ENCODE measurements at places on chromosomes 16 and 17.

GRCh38 chr17:31415004-31415454, 23.6 kb downstream of the RAB11FIP4 start:
- DNase-seq, result no peak

DNA sequence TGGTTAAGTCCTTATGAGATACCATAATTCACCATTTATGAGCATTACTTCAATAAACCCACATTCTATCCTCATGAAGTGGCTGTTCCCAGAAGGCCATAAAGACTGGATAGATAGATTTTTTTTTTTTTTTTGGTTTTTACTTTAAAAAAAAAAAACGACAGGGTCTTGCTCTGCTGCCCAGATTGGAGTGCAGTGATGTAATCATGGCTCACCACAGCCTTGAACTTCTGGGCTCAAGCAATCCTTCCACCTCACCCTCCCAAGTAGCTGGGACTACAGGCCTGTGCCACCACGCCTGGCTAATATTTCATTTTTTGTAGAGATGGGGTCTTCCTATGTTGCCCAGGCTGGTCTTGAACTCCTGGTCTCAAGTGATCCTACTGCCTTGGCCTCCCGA, 102.3 kb downstream of the XYLT1 start:
- no peak for DNase-seq

DNA sequence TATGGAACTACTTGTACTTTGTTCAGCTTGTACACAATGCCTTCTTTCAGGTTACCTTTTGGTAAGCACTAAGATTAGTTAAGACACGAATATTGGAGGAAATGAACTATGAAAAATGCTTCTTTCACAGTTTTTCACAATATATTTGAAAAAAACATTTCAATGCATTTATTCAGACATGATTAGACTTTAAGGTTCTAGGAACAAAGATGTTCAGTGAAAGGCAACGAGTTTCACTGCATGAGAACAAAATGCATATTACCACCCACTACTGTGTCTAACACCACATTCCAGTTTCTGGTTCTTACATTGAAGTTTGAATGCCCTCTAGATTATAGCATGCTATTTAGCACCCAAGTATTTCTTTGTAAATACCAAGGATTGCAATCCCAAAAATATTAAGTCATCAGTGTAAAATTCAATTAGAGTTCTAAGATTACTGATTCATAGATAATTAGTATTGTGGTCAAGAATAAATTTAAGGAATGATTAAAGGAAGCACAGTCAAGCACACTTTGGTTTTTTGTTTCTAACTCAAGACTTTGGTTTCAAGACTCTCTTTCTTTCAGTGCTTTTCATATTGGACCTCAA, 261.7 kb downstream of the CEP112 start:
- DNase-seq, result no peak

DNA sequence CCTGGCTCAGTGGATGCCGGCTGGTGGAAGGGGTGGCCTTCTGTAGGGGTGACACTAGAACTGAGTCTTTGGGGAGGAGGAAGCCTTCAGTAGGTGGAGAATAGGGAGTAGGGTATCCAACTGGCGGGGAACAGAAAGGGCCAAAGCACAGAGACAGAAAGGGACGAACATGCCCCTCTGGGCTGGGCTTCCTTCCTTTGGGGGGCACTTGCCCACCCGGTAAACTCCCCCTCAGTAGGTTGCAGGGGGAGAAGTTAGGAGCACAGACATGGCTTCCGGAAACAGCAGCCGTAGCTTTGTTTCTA, 774 bp downstream of the ENGASE start:
- no peak for DNase-seq

DNA sequence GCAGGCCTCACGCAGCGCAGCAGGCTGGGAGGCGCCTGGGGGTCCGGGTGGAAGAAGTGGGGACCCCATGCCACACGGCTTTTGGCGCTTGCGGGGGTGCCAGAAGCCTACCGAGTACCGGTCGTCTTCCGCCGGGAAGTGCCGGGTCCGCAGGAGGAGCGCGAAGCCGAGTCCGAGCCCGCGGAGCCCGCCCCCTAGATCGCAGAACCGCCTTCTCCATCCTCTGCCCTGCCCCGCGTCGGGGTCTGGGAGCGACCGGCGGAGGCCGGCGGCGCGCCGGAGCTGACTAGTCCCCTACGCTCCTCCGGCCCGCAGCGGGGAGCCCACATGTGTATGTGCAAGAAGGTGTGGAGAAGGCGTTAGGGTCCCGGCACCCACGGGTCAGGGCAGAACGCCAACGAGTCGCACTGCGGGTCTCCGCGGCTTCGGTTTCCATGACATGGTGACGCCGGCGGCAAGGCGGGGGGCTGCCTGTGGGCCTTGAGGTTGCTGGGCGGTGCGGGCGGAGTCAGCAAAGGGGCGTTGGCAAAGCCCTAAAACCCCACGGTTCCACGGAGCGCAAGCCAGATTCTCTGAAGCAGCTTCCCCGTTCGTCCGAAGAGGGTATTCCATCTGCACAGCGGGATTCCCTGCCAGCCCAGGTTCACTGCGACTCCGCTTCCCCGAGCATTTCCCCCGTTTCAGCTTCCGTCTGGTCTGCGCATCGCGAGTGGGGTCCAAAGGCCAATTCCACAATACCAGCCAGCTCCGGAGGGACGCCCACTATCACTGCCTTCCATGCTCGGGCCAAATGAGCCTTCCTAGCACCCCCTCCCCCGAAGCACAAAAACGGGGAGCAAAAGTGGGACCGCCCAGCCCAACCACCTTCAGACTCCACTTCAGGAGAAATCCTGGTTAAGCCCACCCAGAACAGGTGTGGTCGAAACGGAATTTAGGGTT, 2.3 kb upstream of the LHX1 start:
- DNase-seq, result no peak

- no peak for DNase-seq
Observed at GRCh38 chr17:67577429-67578141, 140.2 kb upstream of the NOL11 start.

DNA sequence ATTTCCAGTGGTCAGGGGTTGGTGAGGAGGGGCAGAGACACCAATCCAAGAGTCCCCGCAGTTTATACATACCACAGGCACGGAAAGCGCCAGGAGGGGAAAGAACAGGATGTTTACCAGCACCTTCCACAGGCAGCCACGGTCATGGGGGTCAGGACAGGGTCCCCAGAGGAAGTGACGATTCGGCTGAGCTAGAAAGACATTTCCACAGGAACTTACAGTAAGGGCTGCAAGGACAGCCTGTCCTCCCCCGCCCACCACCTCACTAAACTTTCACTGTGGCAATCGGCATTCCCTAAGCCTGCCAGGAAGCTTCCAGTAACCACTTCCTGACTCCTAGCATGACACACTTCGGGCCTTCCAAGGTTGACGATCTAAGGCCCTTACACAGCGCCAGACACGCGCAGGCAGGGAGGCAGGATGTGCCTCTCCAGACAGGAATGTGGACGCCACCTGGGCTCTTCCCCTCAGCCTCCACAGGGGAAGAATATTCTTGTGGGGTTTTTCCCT, 1.2 kb upstream of the MT2A start:
- DNase-seq, result peak; percentile 99

DNA sequence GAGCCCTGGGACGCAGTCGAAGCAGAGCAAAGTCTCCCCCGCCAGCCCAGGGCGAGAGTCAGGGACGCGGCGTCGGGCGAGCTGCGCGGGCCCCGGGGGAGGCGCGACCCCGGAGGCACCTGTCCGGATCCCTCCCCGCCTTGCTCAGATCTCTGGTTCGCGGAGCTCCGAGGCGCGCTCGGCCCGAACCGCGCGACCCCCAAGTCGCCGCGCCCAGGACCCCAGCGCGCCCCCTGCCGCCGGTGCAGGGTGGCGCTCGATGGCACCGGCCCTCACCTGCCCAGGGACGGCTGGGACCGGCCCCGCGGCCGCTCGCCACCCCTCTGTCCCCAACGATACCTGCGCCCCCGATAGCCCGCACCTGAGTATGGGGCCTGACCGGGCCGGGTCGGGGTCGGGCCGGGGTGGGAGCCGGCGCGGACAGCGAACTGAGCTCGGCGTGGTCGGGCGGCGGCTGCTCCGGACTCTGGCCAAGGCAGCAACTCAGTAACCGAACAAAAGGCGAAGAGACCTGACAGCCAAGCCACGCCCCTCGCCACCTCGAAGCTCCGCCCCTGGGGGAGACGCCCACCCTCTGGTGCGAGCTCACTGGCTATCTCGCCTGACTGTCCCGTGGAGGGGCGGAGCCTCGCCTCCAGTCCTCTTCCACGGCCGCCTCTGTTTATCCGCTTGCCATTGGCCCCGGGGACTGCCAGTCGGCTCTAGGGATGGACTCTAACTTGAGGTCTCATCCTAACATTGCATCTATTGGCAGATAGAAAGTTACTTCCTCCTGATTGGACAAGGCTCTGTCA, at the start of gene JUP:
Gene JUP, minus strand, starts transcription at position 485 of the 794 bp plus-strand sequence. CDS start 14,857 bp downstream, outside the sequence.
- DNase-seq, result peak; percentile 100

- DNase-seq, result no peak
Observed at GRCh38 chr17:82653651-82654528, 5.6 kb upstream of the WDR45B start.

DNA sequence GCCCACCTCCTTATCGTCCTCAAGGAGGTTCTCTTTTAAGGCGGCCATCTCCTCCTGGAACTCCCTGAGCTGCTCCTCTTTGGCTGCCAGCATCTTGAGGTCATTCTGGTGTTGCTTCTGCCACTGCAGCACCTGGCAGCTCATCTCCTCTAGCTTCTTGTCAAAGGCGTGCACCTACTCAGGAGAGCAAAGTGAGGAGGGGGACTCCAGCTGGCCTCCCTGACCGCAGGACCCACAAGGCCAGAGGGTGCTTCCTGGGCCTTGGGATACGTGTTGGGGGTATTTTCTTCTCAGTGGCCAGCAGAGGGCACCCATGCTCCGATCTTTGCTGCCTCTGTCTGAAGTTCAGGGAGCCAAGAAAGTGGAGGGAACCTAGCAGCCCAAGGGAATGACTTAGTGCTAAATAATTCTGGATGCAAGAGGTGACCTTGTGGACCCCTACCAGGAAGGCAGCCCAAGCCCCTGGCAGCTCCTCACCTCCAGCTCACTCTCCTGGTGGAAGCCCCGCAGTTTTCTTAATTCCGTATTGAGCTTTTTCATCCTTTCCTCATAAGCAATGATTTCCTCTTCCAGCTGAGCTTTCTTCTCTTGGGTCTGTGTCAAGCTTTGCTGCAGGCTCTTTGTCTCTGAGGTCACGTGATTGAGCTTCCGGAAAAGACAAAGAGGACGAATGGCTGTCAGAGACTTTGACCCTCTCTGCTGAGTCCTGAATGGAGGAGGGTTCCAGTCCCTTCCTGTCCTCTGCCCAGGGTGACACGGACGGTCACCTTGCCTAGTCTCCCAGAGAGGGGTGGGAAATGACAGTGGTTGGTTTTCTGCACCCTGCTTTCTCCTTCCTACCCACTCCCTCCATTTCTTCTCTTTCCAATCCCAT, 31.4 kb downstream of the DHX38 start:
- peak; percentile 51 for DNase-seq

GRCh38 chr16:19532601-19533000, 8.9 kb downstream of the CCP110 start:
- no peak for DNase-seq

DNA sequence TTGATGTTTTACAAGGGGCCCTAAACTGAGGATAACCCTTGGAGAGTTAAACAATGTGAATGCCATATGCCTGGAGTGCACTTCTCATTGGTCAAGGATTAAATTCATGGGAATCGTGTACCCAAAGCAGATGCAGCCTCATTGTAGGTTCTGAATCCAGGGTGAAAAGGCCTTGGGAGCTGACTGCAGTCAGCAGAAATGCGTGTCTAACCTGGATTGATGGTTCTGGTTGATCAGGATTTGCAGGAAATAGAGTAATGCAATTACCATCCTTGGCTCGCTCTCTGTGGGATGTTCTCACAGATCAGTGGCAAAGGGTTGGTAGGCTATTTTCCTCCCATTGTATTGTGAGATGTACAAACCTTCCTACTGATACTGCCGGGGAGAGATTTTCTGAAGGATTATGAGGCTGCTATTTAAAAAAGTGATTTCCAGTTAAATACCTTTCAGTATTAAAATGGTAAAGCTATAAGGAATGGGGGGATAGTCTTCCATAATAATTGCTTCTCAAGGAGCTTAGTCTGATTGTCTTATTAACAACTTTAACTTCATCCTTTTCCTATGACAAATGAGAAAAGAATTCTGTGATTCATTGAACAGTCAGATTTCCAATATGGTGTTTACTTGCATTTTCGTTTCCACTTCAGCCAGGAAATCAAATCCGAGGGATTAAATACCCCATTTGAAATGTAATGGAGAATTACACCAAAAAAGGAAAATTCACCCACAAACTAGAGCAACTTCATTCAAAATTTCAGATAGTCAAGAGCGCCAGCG, 1028.1 kb upstream of the EEF2KMT start:
- DNase-seq, result no peak

- peak; percentile 89 for DNase-seq
Observed at GRCh38 chr17:51056813-51057510, 63.7 kb downstream of the SPAG9 start.

GRCh38 chr17:28777178-28777577, 33.4 kb downstream of the TRAF4 start:
- peak; percentile 72 for DNase-seq

DNA sequence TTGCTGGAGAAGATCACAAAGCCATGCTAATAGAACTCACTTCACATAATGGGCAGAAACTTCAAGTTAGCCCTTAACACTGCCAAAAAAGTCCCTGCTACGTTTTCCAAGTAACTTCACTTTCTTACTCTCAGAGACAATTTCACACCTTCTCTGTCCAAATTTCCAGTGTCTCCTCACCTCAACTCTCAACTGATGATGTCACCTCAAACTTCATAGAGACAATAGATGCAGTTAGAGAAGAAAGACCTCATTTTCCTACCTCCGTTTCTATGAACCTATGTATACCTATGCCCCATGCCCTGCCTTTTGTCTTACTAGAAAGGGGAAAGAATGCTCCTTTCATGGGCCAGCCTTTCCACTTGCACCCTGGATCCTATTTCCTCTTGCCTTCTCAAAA, 14.2 kb upstream of the EFCAB3 start:
- DNase-seq, result no peak

GRCh38 chr16:51222016-51222415, 70.9 kb upstream of the SALL1 start:
- no peak for DNase-seq

DNA sequence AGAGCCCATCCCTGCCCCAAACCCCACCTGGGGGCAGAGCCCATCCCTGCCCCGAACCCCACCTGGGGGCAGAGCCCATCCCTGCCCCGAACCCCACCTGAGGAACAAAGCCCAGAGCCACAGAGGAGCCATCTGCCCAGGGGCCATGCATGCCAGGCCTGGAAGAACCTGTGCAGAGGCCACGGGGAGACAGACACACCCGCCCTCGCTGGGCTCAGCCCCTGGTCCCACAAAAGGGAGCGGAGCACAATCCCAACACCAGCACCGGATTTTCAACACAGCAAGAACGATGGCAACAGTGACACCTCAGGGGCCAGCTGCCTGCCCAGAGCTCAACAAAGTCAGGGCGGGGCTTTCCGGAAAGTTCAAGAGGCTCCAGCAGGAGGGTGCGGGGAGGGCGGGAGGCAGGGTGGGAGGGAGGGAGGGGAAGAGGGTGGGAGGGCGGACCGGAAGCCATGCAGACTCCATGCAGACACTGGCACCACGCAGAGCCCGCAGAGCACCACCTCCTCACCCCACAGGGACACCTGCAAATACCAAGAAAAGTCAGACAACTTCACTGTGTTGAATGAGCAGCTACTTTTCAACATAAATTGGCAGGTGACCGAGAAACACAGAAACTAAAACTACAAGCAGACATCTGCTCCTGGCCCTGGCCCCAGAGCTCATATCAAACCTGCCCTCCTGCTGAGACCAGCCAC, 27.9 kb upstream of the C16orf95 start:
- no peak for DNase-seq

All from mammary epithelial cell (primary cell).